H1 (cell line): ENCODE measurements at places on chromosomes 5 and 9.

GRCh38 chr5:176536132-176536901, 885 bp downstream of the RNF44 start:
- no peak for DNase-seq

- DNase-seq, result no peak
Observed at GRCh38 chr9:12604164-12604821, 88.9 kb upstream of the TYRP1 start.

GRCh38 chr9:93488244-93488643, 34.9 kb upstream of the FAM120AOS start:
- no peak for DNase-seq

DNA sequence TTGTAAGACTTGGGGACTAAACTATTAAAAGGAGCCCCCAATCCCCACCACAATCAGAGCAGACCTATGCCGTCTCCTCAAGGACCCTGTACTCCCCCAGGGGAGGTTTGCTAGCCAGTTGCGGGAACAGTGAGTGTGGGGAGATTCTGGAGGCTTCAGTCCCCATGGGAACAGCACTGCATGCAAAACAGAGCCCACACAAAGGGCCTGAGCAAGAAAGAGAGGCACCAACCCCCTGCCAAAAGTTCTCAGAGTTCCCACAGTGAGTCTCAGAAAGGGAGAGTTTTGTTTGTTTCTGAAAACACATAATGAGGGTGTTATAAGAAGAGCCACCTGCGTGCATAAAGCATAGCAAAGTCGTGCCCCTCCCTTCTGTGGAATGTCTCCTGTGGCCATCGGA, 56.6 kb downstream of the CFAP90 start:
- DNase-seq, result no peak

- DNase-seq, result peak; percentile 66
Observed at GRCh38 chr9:130938184-130938651, 829 bp downstream of the FIBCD1 start.

DNA sequence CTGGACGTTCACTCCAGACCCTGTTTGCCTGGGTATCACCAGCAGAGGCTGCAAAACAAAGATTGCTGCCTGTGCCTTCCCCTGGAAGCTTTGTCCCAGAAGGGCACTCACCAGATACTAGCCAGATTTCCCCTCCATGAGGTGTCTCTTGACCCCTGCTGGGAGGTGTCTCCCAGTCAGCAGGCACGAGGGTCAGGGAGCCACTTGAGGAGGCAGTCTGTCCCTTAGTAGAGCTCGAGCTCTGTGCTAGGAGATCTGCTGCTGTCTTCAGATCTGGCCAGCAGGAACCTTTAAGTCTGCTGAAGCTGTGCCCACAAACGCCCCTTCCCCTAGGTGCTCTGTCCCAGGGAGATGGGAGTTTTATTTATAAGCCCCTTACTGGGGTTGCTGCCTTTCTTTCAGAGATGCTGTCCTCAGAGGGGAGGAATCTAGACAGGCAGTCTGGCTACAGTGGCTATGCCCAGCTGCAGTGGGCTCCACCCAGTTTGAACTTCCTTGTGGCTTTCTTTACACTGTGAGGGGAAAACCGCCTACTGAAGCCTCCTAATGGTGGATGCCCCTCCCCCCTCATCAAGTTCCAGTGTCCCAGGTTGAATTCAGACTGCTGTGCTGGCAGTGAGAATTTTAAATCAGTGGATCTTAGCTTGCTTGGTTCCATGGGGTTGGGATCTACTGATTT, 253.9 kb downstream of the SPATA31D1 start:
- no peak for DNase-seq

- no peak for DNase-seq
Observed at GRCh38 chr5:119011186-119011585, 22.8 kb upstream of the DTWD2 start.

DNA sequence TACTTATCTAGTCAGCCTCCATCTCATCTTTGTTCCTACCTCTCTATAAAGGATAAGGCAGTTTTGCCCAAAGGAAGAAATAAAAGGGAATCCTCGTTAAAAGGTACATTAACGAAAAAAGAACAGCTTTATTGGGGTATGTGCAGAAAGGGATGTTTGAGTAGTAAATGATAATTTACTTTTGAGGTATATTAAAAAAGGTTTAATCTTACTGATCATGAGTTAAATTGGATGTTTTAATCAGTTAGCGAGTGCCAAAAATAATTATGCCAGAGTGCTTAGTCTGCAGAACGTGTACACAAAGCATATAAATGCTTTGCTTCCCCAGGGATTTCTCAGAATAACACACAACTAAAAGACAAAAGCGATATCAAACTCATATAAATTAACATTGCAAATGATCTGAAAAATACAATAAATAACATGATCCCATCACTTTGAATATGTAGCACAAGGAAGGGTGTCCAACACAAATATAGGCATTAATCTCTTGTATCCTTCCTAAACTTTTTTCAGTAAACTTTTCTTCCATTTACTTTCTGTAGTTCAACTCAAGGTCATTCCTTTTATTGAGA, 865.0 kb downstream of the NR2F1-AS1 start:
- DNase-seq, result no peak

DNA sequence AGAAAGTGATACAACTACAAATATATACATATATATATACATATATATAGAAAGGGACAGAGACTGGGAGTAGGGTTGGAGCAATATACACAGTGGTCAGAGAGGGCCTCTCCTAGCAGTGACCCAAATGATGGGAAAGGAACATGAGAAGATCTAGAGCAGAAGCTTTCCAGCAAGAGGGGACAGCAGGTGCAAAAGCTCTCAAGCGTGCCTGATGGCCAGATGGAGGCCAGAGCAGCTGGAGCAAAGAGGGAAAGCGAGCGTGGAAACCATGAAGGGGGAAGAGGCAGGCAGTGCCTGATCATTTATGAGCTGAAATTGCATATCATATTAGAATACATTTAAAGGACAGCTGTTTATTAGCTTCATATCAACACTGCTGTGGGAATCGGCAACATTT, 7.6 kb upstream of the GRPEL2 start:
- no peak for DNase-seq

DNA sequence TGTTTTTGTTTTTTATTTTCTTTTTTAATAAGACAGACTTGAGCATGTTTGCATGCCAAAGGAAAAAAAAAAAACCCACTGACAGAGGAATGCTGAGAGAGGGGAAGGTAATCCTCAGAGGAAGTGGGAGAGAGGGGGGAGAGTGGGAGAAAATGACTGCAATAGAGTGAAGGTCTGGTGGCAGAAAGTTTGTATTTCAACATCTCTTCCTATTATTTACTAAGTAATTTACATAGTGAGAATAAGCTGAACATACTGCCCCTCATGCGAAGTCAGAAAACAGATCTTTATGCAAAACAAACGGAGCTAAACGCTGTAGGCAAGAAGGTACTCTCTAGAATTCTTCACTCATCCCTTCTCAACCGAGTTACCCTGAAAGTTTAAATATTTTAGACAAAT, 45.0 kb downstream of the ELL2 start:
- DNase-seq, result no peak

DNA sequence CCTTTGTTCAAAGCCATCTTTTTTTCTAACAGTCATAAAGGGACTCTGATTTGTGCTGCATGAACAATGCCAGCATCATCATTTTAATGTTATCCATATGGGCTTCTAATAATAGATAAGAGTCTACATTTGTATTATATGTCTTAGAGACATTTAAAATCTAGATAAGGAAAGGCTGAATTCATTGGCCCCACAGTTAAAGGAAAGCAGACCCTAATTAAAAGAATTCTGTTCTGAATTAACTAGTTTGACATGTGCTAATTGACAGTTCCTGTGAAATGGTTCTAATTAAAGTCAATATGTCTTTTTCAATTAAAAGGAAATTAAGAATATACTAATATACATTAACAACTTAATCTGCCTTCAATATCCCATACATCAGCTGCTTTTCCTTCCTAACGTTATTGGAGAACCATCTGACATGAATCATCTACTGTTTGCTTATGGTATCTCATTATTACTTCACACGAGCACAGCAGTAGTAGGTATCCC, 104.7 kb downstream of the NR2F1-AS1 start:
- no peak for DNase-seq

DNA sequence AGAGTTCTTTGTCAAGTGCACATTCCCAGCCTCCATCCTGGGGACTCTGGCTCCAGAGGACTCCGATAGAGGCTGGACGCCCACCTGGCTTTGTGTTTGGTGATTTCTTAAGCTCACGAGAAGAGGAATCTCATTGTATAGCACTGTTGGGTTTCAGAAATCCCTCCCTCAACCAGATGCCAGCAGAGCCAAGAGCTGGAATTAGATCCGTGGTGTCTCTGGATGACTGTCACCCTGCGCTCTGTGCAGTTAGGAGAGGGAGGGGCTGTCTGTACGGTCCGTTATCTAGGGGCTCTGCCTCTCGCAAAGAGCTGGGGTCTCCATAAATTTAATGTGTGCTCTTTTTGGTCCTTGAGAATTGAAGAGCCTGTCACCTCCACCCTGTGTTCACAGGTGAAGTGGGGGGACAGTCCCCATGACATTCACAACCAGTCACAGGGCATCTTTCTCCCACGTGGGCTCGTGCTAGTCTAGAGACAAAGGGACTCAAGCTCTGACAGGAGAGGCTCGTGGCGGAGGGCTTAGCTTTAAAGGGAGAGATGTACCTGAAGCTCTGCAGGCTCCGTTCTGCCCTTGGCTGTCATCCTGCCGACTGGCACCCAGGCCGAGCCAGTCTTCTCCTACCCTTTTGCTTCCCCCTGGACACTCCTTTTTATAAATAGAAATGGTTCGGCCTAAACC, 41.4 kb downstream of the FAM78A start:
- DNase-seq, result no peak

- DNase-seq, result no peak
Observed at GRCh38 chr5:31144364-31144763, 49.1 kb upstream of the CDH6 start.

GRCh38 chr9:112316258-112316943, 17.0 kb downstream of the PTBP3 start:
- DNase-seq, result no peak

DNA sequence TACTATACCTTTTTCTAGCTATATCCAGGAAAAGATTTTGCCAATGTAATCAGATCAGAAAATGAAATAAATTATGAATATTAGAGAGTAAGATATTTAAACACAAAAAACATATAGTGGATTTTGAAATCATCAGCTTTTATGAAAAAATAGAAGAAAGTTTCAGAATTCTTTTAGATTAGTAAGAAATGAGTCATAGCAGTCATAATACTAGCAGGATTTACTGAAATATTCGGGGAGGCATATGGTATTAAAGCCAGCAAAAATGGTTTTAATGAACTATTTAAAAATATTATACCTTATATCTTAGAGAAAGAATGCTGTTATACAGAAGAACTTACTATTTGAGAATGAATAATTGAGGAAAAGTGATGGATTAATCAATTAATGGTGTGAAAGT, 303.6 kb upstream of the NUDT12 start:
- DNase-seq, result no peak

GRCh38 chr5:100644185-100644584, 109.0 kb downstream of the FAM174A start:
- DNase-seq, result no peak
